ENCODE measurements at places on chromosomes 6 and 20.

GRCh38 chr6:25202504-25202903 lies 76.7 kb upstream of the CARMIL1 start:
- DNase-seq, result no peak

DNA sequence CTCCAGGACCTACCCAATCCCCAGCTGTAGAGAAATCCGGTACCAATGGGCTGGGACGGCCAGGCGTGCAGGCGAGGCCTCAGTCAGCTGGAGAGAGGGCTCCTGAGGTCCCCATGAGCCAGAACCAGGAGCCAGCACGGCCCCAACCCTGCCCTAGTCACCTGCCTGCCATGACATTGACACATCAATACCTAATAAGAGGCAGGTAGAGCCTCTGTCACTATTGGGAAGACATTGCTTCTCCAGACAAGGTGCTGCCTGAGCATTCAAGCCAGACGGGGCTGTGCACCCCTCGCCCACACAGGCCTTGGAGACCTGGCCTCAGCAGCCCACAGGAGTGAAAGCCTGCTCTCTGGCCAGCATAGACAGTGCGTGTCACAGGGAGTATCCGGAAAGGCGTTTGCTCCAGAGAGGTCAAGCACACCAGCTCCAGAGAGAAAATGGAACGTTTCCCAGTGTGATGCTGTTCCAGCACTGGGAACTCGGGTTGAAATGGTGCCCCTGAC lies 3.5 kb downstream of the DLL1 start:
- no peak for DNase-seq

DNA sequence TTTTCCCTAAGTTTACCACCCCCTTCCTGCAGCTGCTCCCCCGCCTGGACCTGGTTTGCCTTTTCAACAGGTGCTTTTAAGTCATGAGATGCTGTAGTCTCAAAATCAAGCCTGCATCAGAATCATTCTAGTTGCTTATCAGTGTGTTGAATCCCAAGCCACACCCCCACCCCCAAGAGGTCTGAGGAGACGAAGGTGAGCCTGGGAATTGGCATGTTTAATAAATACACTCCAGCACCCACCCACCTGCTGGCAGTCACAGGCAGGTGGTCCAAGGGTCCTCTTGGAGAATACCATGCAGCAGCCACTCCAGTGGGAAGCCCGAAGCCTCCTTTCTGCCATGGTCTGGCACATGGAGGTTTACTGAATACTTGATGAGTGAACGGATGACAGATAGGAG lies 1.1 kb upstream of the ADIG start:
- DNase-seq, result no peak

GRCh38 chr6:113642714-113643406 lies 214.3 kb upstream of the MARCKS start:
- no peak for DNase-seq

- DNase-seq, result no peak
Measured at GRCh38 chr6:75480425-75480824, 13.2 kb downstream of the FILIP1 start.

- no peak for DNase-seq
Measured at GRCh38 chr6:81895511-81896185, 143.2 kb upstream of the TENT5A start.

GRCh38 chr20:20211274-20211987 lies 156.5 kb upstream of the INSM1 start:
- no peak for DNase-seq

DNA sequence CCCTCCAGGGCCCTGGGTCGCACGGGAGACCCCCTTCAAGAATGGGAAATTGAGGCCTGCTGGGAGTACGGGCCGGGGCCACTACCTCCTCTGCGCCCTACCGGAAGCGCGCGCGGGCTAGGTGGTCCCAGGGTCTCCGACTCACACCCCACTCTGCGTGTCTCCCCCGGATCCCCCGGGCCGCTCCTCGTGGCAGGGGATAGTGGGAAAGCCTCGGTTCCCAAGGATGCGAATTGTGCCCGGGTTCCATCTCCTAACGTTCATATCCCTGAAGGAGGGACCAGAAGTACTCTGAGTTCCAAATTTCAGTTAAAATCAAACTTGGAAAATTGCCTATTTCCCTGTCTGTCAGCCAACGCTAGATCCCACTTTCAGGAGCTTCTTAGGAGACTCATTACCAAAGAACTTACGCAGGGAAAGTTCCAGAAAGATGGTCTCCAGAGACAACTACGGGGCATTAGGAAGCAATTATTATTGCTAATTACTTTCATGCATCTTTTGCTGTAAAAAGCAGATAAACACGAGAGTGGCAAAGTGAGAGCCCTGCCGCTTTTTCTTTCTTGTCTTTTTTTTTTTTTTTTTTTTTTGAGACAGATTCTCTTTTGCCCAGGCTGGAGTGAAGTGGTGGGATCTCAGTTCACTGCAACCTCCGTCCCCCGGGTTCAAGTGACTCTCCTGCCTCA lies 858 bp downstream of the FAM83D start:
- no peak for DNase-seq

GRCh38 chr6:1739220-1739619 lies 129.5 kb downstream of the FOXC1 start:
- DNase-seq, result no peak

- DNase-seq, result no peak
Measured at GRCh38 chr6:4565301-4566250, 210.6 kb upstream of the CDYL start.

GRCh38 chr6:107542192-107542668 lies 52.3 kb downstream of the SOBP start:
- no peak for DNase-seq

DNA sequence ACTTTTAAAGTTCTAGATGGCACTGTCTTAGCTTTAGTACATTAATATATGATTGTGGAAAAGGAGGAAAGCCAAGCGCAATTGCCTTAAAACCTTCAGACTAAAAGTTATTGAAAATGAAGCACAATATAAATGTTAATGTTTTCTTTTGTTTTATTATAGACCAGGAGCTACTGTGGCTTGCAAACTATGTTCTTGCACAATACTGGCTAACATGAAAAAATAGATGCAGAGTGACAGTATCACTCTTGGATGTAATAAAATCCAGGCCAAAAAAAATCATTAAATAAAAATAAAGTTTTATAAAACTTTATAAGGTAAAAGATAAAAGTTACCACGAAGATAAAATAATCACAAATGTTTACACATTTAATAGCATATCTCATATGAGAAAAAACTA lies 18.3 kb upstream of the PLN start:
- no peak for DNase-seq

- DNase-seq, result no peak
Measured at GRCh38 chr6:159440349-159440748, 252.7 kb downstream of the SOD2 start.

GRCh38 chr6:68108233-68108835 lies 526.7 kb upstream of the ADGRB3 start:
- DNase-seq, result no peak

DNA sequence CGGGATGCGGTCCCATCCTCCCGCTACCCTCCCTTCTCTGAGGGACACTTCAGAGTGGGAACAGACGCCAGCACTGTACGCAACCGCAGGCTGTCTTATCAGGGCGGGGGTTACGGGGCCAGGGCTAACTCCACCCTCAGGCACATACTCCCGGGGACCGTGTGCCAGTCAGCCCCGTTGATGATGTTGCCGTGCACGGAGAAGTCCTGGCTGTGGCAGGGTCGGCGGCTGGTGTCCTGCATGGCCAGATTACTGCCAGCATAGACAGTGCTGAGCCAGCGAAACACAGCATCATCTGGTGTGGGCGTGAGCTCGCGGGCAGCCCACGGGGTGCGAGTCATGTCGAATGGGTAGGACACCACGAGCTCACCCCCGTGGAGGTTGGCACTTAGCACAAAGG lies 5.0 kb downstream of the CPXM1 start:
- DNase-seq, result no peak

GRCh38 chr6:43977404-43978111 lies 149.7 kb downstream of the MRPL14 start:
- no peak for DNase-seq
